ENCODE measurements at places on chromosomes 3 and 15. TPM values are rescaled to one million over a fixed set of nuclear protein-coding genes. Genes with fewer than 3 reads are reported as not detected.

- DNase-seq: no peak
These were observed 27.7 kb upstream of the CLDN16 start for GRCh38 chr3:190360228-190360627.

The FOXB1 gene
- 2.1 TPM for total RNA-seq

GRCh38 chr3:10462641-10463532, 42.5 kb downstream of the ATP2B2 start:
- no peak for DNase-seq

DNA sequence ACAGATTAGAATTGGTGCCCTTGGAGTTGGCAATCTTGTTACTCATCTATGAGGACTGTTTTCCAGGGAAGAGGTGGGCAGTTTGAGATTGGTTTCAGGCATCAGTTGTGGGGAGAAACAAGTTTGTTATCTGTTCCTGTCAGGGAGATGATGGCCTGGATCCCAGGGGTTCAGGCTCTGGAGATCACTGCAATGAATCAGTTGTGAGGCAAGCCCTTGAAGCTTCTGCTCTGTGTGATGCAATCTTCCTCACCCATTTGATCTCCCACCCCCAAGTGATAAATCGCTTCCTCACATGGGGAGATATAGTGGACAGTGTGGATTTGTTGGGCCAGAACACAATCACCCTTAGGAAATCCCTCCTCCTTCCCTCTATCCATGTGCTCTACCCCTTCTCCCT, 276.6 kb upstream of the LRTM1 start:
- DNase-seq: no peak

DNA sequence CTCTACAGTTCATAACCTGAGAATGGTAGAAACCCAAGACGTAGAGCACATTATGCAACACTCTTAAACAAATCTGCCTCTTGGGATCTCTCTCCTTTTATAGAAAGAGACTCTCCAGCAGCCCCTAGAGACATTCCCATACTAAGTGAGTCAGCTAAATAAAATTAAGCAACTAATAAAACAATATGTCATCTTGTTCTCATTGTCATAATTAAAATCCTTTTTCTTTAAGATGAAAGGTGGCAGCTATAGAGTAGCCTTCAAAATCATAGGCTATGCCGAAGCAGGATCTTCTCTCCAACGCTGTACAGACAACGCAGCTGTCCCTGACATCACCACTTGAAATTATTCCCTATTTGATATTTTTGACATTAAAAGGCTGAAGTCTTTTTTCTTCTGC, 790.0 kb downstream of the FHIT start:
- DNase-seq: no peak

The CTXN2 gene
- total RNA-seq: 0.77 TPM

DNA sequence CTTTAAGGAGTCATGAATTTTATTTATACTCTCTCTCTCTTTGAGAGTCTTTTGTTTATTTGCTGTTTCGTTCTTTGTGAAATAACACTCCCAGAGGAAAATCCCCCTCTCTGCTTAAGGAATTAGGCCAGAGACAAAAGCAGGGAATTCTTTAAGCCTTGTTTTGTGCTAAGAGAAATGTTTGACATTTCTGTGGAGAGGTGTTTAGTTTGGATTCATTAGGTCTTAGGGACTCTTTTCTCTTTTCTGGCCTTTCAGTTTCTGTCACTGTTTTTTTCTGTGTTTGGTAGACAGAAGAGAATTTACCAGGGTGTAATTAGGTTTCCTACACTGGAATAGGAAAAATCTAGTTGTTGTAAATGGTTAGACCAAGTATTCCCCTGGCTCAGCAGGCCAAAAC, 241.8 kb upstream of the NR2F2 start:
- no peak for DNase-seq

The KLHL40 gene
- total RNA-seq: not detected

The MYO5C gene
- 15.8 TPM for total RNA-seq

The BTLA gene
- total RNA-seq: 0.06 TPM

The STOML1 gene
- 26.8 TPM for total RNA-seq

DNA sequence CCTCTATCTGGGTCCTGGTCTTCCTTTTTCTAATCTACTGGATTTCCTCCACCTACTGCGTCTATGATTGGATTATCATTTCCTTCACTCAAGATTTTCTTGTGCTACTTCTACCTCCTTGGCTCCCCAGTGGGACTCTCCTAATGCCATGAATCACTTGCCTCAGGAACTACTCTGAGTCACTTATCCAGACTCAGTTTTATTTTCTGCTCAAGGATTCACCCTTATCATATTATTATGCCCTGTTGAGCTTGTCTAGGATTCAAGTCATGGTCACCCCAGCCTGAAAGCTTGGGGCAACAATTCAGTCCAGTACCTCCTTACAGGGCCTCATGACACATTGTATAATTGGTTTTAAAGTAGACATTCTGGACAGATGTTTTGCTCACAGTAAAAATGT, 968.1 kb downstream of the ROBO1 start:
- no peak for DNase-seq

The BFSP2 gene
- 1.0 TPM for total RNA-seq

- DNase-seq: no peak
These were observed 21.2 kb downstream of the DCAF1 start for GRCh38 chr3:51478630-51479029.

DNA sequence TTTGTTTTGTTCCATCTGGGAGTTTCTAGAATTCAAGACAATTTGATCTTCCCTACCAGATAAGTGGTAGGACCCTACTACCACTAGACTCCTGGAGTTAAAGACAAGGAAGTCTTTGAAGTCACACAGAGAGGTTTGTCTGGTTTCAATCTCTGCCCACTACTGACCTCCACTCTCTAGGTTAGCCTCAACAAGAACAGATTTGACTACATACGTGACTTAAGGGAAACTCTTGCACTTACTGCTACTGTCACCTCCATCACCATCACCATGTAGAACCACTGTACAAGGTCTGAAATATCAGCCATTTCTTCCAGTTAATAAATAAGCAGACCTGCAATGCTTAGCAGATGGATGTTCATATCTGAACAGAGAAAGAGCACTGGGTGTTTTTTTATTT, 148.3 kb upstream of the ARHGEF26 start:
- no peak for DNase-seq

The HTR3E gene
- total RNA-seq: not detected

The CA12 gene
- total RNA-seq: 7.5 TPM

The EBLN2 gene
- total RNA-seq: 8.5 TPM

DNA sequence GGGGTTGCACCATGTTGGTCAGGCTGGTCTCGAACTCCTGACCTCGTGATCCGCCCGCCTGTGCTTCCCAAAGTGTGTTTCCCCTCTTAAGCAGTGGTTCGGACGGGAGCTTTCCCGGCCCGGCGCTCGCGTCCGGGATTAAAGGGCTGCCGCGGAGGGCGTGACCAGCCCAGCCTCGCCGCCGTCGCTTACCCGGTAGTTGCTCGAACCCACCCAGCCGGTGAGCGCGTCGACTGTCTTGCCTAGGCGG, 513 bp downstream of the CLASP2 start:
- no peak for DNase-seq

DNA sequence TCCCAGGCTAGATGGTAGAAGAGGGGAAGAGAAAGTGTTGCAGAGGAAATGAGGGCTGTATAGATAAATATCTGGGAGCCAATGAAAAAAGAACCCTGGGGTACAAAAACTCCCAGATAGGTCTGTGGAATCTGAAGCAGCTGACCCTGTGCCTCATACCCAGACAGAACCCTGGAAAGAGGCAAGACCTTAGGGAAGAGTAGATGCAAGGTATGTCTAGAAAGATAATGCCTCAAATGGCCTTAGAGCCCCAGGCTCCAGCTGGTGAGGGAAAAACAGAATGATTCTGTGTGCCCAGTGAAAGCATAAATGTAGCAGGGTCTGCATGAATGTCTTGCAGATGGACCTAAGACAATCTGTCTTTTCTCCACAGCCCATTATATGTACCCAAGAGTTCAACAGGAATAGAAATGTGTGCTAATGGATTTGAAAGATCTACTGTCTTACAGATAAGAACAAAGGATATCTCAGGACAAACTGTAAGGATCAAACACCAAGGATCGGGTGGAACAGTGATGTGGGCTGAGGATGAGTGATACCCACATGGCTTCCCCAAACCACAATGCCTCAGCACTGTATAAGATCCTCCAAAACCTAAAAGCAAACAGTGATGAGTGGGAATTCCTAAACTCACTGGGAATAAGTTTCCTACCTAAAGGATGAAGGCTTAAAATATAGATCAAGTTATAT, 58.8 kb downstream of the NCEH1 start:
- DNase-seq: no peak

- DNase-seq: no peak
These were observed 111.8 kb upstream of the PROK2 start for GRCh38 chr3:71896751-71897150.

GRCh38 chr3:139281522-139282196, 62.2 kb upstream of the MRPS22 start:
- DNase-seq: no peak

DNA sequence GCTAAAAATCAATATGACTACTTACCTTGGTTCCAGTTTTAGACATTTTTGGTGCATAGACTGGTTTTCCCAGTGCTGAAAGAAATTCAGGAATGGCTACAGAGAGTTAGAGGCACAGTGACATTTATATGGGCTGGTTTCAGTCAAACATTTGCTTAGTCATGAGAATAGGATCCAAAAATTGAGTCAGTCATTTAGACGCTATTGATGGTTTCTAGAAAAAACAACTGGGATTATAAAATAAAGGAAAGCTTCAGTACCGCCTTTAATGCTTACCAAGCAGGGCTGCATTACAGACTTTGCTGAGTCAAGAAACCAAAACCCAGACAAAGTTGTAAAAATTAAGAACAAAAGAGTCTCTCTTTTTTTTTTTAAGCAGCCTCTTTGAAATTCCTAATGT, at the start of gene CRYGS:
Gene CRYGS, minus strand, starts transcription at position 100 of the 400 bp plus-strand sequence. Its CDS starts 54 bp downstream, at position 46.
- no peak for DNase-seq

The TERC gene
- 43.4 TPM for total RNA-seq

- DNase-seq: no peak
These were observed 12.9 kb upstream of the MGA start for GRCh38 chr15:41647262-41647661.

DNA sequence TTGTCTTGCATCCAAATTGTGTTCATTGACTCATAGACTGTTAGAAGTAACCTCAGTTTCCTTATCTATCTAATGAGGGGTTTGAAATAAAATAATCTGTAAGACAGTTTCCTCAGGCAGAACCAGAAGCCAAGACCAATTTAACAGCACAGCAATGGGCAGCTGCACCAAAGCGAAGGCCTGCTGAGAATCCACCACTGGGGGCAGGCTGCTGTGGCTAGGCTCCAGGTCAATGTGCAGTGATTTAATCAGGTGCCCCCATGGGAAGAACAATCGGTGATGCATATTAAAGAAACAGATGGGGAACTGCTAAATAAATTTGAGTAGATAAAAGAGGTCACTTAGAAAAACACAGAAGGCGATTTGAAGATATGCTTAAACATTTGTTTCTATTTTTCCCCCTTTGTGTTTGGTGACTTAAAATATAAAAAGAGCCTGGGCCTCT, 28.0 kb upstream of the TMOD3 start:
- peak; percentile 49 for DNase-seq

The CYP1A1 gene
- total RNA-seq: 0.33 TPM

- DNase-seq: peak; percentile 41
These were observed 220.6 kb upstream of the SGO1 start for GRCh38 chr3:20406611-20407011.

DNA sequence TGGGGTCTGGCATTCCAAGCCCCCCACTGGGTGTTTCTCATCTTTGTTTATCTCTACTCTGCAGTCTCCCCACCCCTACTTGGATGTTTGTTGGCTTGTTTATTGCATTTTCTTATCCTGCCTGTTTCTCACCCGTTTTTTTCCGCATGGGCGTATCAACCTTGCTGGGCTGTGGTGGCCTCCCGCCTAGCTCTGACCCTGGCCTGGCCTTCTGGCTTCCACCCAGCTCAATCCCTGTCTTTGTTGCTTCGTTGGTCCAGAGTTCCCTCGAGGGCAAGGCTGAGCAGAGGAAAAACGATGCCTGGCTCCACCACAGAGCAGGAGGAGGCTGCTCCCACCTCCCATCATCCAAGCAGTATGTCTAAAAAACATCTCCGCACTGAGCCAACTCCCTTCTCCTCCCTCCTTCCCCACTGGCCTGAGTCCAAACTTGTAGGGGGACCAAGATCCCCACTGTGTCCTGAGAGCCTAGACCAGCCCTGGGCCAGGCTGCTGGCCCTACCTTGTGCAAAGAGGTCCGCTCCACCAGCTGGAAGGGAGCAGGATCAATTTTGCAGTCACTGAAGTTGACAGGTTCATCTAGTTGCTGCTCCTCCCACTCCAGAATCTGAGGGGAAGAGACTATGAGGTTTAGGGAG, 9.8 kb downstream of the CLCN2 start:
- DNase-seq: no peak

DNA sequence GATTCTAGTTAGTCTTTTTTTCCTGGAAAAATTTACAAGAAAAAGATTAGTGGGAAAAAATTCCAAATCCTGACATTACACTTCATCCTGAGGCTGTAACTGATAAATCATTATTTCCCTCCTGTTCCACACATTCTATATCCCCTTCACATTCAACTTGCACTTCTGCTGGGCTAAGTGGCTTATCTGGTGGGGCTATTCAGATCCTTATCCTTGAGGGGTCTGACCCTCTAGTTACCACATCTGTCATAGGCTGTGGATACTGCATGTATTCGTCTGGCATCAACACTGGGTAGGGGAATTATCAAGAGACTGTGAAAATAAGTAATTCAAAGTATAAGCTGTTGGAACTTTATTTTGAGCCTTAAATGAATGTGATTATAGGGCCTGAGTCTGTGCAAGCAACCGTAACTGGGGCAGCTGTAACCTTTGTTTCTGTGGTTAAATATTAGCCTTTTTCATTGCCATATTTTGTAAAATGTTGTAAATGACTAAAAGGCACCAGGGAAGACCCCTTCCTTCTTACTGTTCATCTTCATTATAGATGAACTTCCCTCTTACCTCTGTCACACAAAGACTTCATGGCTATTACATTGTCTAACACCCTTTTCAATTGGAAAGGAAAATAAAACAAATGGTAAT, 28.0 kb upstream of the TEX9 start:
- no peak for DNase-seq
